ENCODE measurements at places on chromosomes 13 and 19.

- peak overlapping the region; percentile 86 for H3K27ac ChIP-seq
- peaks cover 1% of the 10 kb centered on the region for H3K36me3 ChIP-seq
- H3K27me3 ChIP-seq: no peaks in the 10 kb centered on the region
- DNase-seq: no peak
Measured at GRCh38 chr19:14002571-14003250, 3.4 kb downstream of the RFX1 start.

GRCh38 chr19:40360708-40361241 is 12.3 kb downstream of the PLD3 start:
- H3K27ac ChIP-seq: no peak overlapping the region
- H3K27me3 ChIP-seq: no peaks in the 10 kb centered on the region
- DNase-seq: no peak
- H3K4me3 ChIP-seq: no peak overlapping the region

DNA sequence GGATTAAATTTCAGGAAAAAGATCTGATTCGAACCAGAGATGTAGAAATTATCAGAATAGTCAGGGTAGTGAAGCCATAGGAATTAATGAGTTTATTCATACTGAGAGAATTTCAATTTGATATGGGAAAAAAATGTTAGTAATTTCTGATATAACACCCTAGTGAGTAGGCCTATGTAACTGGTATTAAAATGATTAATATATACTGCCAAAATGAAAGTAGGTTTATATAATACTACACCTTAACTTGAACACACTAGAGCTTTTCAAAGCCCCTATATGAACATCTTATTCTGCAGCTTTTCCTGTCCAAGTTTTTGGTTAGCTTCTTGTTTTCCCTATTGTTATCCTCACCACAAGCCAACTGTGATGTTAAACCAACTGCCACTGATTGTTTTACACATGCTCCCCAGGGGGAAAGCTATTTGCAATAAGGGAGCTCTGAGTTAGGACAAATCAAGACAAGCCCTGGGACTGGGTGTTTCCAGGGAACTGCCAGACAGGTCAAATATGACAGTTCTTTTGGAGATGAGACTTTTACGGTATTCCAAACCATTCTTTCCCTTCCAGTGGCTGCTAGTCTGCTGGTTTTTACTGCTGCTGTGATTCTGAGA is 45.3 kb downstream of the FNDC3A start:
- no peaks in the 10 kb centered on the region for H3K4me1 ChIP-seq
- no peak for DNase-seq
- H3K27me3 ChIP-seq: no peaks in the 10 kb centered on the region
- H3K27ac ChIP-seq: no peak overlapping the region
- H3K36me3 ChIP-seq: no peaks in the 10 kb centered on the region

DNA sequence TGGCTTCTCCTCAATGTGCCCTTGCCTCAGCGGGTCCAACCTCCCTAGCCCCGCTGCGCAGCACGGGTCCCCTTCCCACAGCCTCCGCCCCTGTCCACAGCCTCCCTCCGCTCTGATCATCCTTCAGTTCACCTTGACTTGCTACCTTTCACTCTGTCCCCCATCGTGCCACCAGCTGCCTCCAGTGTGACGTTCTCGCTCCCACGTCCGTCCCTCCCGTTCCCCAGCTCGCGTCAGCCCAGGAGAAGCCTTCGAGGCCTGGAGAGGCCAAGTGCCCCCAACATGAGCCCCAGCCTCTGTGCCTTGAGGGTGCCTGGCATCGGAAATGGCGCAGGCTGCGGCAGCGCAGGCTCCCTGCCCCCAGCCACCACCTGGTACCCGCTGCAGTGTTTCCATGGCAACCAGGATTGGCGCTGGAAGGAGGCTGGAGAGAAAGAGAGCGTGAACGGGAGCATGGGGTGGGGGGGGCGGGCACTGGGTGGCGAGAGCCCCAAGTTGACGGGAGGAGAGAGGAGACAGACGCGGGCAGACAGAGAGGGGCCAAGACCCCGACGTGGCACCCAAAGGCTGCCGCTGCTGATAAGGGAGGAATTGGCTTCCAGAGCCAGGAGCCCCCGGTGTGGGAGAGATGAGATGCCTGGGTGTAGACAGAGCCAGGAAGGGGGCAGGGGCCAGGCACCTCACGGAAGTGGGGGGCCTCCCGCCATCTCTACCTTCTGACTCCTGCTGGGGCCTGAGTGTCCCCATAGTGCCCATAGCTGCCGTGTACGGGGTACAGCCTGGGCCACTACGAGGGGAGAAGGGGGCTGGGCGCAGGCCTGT is 844 bp upstream of the ASPDH start:
- no peaks in the 10 kb centered on the region for H3K27me3 ChIP-seq
- H3K4me3 ChIP-seq: no peak overlapping the region
- no peak for DNase-seq
- H3K36me3 ChIP-seq: no peaks in the 10 kb centered on the region

GRCh38 chr13:45847554-45848224 is 3.9 kb downstream of the SIAH3 start:
- no peaks in the 10 kb centered on the region for H3K36me3 ChIP-seq
- H3K4me3 ChIP-seq: no peak overlapping the region
- H3K27me3 ChIP-seq: peaks cover 24% of the 10 kb centered on the region
- DNase-seq: no peak
- no peak overlapping the region for H3K27ac ChIP-seq

DNA sequence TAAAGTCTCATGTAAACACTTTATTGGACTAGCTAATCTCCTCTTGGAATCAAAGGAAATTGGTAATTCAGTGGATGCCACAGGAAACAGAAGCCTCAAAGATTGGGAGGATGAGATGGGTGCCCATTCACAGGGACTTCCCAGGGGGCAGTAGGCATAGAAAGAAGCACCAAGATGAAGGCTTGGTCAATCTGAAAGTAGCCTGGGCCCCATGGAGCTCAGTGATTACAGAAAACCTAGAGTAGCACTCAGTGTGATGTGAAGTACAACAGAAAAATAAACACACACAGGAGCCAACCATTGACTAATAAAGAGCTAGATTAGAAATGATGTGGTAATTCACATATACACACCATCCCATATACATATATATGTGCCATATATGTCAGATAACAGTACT is 560.6 kb downstream of the TBC1D4 start:
- no peaks in the 10 kb centered on the region for H3K36me3 ChIP-seq
- no peaks in the 10 kb centered on the region for H3K27me3 ChIP-seq
- H3K4me1 ChIP-seq: no peaks in the 10 kb centered on the region
- H3K4me3 ChIP-seq: no peak overlapping the region
- no peak overlapping the region for H3K27ac ChIP-seq
- no peak for DNase-seq

DNA sequence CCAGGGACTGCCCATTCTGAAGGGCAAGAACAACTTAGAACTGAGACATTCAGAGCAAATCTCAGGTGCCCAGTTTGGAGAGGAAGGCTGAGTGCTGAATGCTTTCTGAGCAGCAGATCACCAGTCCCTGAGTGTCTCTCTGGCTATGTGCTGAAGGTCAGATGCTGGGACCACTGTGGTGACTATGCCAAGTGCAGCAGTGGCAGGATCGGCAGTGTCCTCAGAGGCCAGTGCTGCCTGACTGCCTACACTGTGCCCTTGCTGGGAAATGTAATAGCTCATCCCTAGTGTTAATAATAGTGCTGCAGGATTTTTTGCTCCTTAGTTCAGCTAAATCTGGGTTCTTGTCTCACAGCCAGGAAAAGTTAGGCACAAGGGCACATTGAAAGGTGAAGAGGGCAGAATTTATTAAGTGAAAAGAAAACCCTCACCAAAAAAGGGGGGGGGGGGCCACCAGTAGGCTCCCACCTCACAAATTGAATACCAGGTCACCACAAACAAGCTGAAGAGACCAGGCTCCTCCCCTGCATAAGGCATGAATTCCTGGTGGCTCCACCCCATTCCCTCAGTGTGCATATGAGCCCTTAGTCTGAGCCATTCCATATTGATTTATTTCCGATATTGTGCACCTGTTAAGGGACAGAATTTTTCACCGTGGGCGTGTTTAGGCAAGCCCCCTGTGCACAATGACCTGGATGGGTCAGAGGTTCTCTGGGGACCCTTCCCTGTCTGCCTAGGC is 18.5 kb downstream of the RFXAP start:
- H3K4me1 ChIP-seq: no peaks in the 10 kb centered on the region
- H3K4me3 ChIP-seq: no peak overlapping the region
- H3K27me3 ChIP-seq: no peaks in the 10 kb centered on the region
- DNase-seq: no peak

DNA sequence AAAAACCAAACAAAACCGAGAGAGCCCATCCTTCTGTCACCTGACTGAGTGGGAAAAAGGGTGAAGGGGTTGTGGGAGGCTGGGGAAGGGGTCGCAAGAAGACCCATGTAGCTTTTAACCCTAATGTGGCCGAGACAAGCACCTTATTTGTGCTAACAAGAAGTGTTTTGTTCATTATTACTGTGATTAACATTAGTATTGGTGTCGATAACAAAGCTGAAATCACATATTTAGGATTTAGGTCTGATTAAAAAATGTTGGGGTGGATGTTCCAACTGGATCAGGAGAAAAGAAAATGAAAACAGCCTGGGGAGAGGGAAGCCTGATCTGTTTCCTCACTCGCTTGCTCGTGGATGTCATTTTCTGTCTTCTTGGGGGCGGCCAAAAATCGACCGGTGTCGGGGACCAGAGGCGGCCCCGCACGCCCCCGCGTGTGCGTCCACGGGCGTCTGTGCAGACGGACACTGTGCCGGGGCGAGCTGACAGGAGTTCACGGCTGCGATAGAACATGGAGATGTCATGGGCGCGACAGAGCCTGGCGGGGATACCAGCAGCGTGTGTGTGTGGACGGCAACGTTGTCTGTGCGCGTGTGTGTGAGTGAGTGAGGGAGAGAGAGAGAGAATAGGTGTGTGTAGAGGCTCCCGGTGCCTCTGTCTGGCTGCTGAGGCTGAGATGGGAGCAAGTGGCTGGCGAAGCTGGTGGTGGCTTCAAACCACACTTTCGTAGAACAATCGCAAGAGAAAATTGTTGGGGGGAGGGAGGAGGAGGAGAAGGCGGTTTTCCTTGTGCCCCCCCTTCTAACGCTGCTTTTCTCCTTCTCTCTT is 29.1 kb downstream of the NFIX start:
- no peak overlapping the region for H3K4me3 ChIP-seq
- H3K27ac ChIP-seq: no peak overlapping the region
- DNase-seq: no peak
- peaks cover 17% of the 10 kb centered on the region for H3K4me1 ChIP-seq

GRCh38 chr19:56144376-56144775 is 3.3 kb downstream of the ZNF444 start:
- H3K27ac ChIP-seq: no peak overlapping the region
- H3K27me3 ChIP-seq: no peaks in the 10 kb centered on the region
- H3K4me3 ChIP-seq: no peak overlapping the region
- peaks cover 12% of the 10 kb centered on the region for H3K36me3 ChIP-seq
- peaks cover 23% of the 10 kb centered on the region for H3K4me1 ChIP-seq

- no peaks in the 10 kb centered on the region for H3K36me3 ChIP-seq
- no peak for DNase-seq
- H3K4me3 ChIP-seq: no peak overlapping the region
- no peak overlapping the region for H3K27ac ChIP-seq
Measured at GRCh38 chr13:65943024-65943423, 1287.1 kb downstream of the PCDH9 start.

- peak; percentile 8 for DNase-seq
- peak overlapping the region; percentile 13 for H3K4me3 ChIP-seq
- no peak overlapping the region for H3K27ac ChIP-seq
- H3K27me3 ChIP-seq: no peaks in the 10 kb centered on the region
Measured at GRCh38 chr19:36719687-36720556, 32.5 kb downstream of the ZNF567 start.

DNA sequence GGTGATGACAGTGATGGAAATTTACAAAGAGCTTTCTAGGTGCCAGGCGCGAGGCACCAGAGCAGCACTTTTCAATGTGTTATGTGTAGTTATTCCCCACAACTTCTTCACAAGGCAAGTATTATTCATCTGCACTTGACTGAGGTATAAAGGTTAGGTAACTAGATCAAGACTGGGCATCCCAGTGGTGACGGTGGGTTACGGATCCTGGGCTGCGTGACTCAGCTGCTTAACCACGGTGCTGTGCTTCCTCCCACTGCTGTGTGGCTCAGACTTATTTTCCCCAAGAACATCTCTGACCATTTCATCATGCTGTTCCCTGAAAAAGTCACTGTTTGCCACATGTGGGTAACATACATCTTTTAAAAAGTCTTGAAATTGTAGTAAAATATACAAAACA is 19.3 kb downstream of the EDDM13 start:
- H3K27me3 ChIP-seq: no peaks in the 10 kb centered on the region
- no peak overlapping the region for H3K4me3 ChIP-seq
- H3K4me1 ChIP-seq: no peaks in the 10 kb centered on the region
- H3K36me3 ChIP-seq: peaks cover 6% of the 10 kb centered on the region

DNA sequence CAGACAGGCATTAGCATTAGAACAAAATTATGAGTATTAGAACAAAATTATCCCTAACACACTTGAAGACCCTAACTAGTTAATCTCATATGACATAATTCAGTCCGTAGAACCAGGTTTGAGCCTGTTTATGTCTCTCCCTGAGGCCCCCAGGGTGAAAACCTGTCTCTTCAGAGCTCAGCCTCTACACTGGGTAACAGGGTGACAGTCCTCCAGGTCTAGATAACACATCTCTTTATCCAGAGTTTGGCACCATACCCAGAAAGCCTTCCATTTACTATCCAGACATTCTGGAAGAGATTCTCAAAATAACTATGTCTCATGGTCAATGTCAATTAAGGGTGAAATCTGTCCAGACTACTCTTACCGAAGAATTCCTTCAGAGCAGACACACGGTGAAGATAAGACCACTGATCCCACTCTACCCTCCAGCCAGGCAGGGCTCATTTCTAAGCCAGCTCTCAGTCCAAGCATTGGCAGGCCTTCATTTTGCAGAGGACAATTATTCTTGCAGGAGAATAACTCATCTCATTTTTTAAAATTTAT is 1195.3 kb downstream of the EFNB2 start:
- H3K4me1 ChIP-seq: no peaks in the 10 kb centered on the region
- H3K27ac ChIP-seq: no peak overlapping the region
- H3K4me3 ChIP-seq: no peak overlapping the region
- H3K36me3 ChIP-seq: no peaks in the 10 kb centered on the region
- no peaks in the 10 kb centered on the region for H3K27me3 ChIP-seq

GRCh38 chr19:17205237-17206140 is 9.7 kb upstream of the USE1 start:
- no peak overlapping the region for H3K27ac ChIP-seq
- no peaks in the 10 kb centered on the region for H3K4me1 ChIP-seq
- no peak overlapping the region for H3K4me3 ChIP-seq
- peak; percentile 60 for DNase-seq

DNA sequence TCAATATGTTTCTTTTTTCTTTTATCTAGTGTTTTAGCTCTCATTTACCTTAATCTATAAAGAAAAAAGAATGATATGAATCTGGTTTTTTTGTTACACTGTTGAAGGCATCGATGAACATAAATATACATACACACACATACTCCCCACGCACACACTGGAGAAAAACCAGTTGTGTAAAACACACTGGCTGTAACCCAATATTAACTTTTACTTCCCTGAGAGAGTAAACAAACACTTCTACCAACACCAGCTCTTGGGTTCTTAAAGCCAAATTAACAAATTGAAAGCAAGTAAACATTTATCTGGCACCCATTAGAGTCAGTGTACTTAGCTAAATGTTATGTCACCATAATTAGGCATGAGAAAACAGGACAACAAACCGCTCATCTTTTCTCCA is 145.7 kb downstream of the ABCC4 start:
- DNase-seq: no peak
- H3K27ac ChIP-seq: no peak overlapping the region
- no peaks in the 10 kb centered on the region for H3K27me3 ChIP-seq
- no peaks in the 10 kb centered on the region for H3K4me1 ChIP-seq

GRCh38 chr13:25886438-25887214 is 165.2 kb downstream of the SHISA2 start:
- H3K4me1 ChIP-seq: no peaks in the 10 kb centered on the region
- no peak for DNase-seq
- no peak overlapping the region for H3K4me3 ChIP-seq

All from CD4-positive, CD25-positive, alpha-beta regulatory T cell (primary cell).